ENCODE measurements at places on chromosomes 5 and 9.

GRCh38 chr5:98398465-98398864, 375.0 kb upstream of the RGMB start:
- DNase-seq: no peak

DNA sequence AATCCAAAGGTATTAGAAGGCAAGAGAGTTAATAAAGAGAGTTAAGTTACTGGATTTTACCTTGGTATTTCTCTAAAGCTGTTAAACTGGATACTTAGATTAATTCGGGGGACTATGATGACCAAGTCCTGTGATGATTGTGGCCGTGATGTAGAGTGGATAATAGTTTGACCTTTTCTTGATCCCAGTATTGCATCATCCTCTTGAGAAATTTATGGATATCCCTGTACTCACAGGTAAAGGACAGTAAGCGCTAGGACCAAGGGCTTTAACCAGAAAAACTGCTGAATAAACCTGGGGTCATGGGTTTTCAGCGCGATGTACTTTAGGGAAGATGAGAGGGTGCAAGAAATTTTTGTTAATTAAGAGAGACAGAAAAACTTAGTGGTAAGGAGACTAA, 8.3 kb downstream of the OR13C8 start:
- no peak for DNase-seq

- no peak for DNase-seq
These were observed 3.3 kb upstream of the SEC16A start for GRCh38 chr9:136486131-136486530.

DNA sequence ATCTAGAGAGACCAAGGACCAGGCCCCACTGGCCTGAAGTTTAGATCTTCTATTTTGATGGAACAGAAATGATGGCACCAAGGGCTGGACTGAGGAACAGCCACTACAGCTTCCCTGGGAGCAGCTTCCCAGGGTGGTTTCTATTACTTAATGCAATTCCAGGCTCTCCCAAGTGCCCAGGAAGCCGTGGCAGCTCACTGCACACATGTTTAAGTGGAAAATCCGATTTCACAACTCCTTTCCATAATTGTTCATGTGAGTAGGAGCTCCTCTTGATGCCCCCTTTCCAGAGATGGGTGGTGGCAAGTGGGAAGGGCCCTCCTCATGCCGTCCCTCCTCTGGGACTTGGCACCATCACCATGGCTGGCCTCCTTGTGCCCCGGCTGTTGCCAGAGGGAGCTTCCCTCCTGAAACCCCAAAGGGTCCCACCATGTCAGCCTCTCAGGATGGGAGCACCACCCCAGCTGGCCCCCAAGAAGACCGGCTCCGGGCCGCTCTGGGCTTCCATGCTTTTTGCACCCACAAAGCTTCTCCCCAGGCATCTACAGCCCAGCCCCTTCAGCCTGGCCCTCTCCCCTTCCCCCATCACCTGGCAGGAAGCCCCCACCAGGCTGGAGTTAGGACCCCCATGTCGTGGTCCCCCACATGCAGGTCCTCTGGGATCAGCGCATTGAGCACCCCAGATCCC, 9.1 kb upstream of the UBAC1 start:
- no peak for DNase-seq
